ENCODE measurements at places on chromosomes 4 and X.

DNA sequence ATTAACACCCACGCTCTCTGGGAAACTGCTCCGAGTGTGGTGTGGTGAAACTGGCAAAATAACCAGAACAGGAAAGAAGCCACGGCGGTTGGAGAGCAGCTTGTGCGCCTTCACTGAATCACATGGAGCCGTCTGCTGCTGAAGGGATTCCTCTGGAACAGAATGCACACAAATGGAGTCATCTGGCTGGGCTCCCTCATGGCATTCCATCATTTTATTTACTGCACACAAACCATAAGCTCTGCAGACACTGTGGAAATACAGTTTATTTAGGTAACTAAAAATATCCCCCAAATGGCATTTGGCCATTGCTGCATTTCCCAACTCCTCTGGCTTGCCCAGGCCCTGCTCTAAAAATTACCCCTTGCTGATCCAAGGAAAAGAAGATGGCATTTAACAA is 187.0 kb upstream of the S100G start:
- no peak for DNase-seq

DNA sequence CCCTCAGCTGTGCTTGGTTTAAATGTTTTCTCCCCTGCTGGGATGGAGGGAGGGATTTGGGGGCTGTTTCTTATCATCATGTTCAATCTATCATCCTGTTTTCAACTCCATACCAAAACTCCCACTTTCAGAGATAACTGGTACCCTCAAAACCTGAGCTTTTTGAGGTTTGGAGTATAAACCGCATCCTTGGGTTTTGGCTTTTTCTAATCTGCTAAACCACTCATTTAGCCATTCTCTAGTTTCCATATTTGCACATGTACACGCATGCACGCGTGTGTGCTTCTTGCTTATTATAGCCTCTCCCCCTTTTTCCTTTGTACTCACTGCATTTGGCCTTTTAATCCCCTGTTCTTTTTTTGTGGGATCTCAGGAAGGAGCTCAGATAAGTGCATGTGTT is 116.7 kb upstream of the TEX13D start:
- DNase-seq: no peak

GRCh38 chrX:48779399-48779798 is 7.0 kb upstream of the GATA1 start:
- no peak for DNase-seq

GRCh38 chrX:100615005-100615404 is 21.6 kb downstream of the TSPAN6 start:
- no peak for DNase-seq

DNA sequence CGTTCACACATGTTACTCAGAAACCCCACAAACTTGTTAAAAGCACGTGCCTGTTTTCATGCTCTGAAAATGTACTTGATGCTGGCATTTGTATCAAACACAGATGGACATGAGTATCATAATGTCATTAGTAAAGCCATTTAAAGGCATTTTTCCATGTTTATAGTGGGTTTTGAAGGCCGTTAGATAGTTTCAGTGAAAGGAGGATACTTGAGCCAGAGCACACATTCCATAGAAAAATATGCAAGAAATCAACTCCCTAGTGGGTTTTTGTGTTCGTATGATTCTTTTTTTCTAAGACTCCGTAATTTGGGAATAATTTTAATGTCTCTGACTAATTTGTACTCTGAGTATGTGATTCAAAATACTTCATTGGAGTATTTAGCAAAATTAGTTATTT is 216.2 kb upstream of the BMP3 start:
- no peak for DNase-seq

- DNase-seq: no peak
Observed at GRCh38 chr4:147104768-147105167, 159.1 kb upstream of the TTC29 start.

DNA sequence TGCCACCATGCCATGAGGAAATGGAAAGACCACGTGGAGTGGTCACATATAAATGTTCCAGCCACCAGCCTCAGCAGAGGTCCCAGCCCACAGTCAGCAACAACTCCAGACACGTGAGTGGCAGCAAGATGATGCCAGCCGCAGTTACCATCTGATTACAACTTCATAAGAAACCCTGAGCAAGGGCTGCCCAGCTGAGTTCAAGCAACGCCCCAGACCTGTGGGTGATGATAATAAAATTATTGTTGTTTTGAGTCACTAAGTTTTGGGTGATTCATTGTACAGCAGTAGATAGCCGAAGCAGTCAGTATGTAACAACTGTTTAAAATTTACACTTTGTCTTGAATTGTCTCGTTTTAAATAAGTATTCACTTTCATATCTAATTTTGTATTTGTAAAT is 5.8 kb upstream of the CCNG2 start:
- no peak for DNase-seq

- no peak for DNase-seq
Observed at GRCh38 chr4:26220696-26221095, 100.1 kb upstream of the RBPJ start.

DNA sequence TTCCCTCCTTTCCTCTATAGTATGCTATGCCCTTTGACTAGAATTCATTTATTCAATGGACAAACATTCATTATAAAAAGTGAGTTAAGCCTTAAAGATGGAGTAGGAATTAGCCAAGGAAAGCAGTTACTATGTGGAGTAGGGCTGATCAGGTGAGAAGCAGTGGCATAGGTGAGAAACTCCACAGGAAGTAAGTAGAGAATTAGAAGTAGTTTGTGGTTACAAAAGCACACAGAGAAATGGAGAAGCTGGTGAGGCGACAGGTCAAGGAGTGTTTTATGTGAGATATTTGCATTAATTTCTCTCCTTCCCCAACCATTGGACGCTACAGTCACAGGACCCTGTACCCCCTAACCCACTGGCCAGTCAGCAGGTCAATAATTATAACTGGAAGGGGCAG is 30.6 kb downstream of the SETD7 start:
- no peak for DNase-seq

- DNase-seq: no peak
Observed at GRCh38 chr4:99202536-99202935, 16.5 kb downstream of the ADH6 start.

DNA sequence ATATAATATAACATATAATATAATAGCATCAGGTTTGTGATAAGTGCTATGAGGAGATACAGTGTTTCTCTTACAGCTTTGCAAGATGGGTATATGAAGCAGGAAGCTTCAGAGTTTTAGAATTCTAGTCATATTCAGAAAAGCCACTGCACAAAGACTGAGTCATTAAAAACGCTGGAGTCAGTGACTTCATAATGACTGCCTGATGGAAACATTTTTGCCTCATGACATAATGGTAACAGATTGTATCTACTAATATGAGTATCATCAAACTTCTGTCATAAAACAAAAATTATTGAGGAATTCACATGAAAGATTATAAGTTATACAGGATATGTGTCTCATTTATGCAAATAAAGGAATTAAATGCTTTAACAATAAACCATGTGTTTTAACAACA is 46.8 kb downstream of the EPHA5 start:
- no peak for DNase-seq

- DNase-seq: no peak
Observed at GRCh38 chrX:131366407-131366806, 77.3 kb upstream of the IGSF1 start.

DNA sequence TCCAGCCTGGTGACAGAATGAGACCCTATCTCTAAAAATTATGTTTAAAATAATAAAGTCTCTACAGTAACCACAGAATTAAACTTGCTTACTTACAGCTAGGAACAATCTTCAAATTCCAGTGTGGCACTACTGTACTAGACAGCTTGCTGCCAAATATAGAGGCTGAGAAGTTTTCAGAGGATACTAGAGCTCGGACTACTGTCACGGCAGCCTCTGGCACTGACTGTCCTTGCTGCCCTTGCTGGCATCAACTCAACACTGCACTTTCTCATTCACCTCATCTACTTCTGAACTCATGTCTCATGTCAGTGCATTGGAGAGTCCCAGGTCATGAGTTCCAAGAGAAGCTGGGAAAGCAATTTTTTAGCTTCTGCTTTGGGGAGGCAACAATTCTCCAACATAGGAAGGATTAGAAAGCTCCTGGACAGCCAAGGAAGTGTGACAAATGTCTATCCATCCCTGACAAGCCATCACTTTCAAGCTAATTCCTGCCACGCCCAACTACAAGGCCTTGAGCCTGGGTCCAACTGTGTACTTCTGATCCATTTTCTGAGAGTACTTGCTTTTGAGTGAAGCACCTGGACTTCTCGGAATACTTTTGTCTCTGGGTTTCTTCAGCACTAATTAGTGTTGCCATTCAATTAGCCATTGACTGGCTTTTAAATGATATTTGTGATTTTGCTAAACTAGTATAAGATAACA is 98.6 kb upstream of the NR3C2 start:
- DNase-seq: no peak

DNA sequence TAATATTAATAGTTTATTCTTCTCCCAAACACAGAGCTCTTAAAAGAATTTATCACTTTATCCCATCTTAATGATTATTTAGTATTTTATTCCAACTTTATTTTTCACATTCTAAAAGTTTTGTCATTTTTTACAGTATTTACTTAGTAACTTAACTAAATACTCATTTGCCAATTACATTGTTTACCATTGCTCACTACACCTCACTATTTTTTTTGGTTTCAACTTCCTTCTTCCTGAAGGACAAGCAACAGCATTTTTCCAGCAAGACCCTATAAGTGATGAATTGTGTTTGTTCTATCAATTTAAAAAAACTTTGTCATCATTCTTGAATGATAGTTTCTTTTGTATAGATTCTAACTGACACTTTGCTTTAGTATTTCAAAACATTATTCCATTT is 19.4 kb upstream of the SRD5A3 start:
- no peak for DNase-seq

DNA sequence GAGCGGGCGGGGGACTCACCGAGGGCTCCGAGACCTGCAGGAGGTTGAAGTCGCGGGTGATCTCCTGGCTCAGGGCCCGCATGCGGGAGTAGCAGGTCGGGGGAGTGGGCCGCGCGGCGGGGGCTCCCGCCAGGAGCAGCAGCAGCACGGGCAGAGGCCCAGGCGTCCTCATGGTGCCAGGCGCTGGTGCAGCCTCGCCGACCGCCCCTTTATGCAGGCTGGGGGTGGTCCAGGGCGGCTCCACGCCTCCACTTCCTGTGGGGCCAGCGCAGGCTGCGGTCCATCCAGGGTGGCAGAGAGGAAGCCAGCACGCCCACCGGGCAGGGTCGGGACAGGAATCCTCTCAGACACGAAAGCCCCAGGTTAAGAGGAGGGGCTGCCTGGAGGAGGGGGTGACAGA is at the start of gene CYTL1:
Gene CYTL1, minus strand, starts transcription at position 185 of the 400 bp plus-strand sequence. Its CDS starts 13 bp downstream, at position 172.
- no peak for DNase-seq

GRCh38 chr4:122602277-122603142 is 18.4 kb downstream of the IL21 start:
- DNase-seq: no peak

DNA sequence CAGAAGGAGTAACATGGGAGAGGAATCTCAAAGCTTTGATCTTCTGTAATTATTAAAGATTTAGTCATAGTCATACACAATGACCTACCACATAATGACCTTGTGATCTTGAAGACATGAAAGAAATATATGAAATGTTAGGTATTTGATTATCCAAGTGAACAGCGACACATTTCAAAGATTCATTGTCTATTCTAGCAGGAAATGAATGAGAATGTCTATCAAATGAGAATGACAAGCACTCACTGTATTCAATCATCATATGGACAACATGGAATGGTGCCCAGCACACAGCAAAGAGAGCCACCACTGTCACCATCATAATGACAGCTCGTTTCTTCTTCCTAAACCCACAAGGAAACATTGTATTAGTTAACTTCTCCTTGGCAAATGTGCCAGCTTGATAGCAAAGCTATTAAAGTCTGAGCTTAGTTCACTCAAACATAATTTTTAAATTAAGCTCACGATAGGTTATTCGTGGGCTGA is 50.6 kb downstream of the QRFPR start:
- no peak for DNase-seq

DNA sequence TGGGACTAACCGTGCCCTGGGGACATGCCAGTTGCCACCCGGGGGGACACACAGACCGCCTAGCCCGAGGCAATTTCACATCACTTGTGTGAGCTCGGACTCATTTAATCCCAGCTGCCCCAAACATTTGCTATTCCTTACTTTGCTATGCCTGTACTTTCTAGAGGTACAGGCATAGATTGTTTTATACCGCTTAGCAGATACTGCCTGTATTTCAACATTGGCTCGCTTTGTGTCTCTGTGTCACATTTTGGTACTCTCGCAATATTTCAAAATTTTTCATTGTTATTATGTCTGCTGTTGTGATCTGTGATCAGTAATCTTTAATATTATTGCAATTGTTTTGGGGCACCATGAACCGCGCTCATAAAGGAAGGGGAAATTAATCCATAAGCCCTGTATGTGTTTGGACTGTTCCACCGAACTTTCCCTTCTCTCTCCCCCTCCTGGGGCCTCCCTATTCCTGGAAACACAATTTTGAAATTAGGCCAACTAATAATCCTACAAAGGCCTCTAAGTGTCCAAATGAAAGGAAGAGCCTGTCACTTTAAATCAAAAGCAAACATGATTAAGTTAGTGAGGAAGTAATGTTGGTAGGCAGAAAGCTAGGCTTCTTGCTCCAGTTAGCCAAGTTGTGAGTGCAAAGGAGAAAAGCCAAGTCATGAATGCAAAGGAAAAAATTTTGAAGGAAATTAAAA is 568 bp upstream of the CASP6 start:
- DNase-seq: no peak

DNA sequence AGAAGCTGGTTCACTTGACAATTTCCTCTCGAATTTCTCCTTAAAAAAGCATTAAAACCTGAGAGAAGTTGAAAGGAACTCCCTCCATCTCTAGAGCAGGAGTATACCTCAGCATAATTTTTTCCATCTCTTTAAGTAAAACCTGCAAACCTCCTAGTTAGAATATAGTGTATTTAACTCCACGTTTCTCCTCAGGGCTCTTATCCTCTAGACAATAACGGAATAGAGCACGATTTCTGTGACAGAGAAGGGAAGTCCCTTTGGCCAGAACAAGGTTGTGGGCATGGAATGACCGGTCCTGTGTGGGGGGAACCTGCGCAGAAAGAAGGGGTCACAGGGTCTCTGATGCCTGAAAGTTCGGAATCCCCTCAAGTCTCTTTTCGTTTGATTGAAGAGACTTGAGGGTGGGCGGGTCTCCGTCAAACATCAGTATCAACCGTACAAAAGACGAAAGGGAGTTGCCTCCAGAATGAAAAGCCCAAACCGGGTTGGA is 697 bp downstream of the ZNF280C start:
- DNase-seq: no peak
